Stimulated activated CD8-positive, alpha-beta memory T cell treated with anti-CD3 and anti-CD28 coated beads, Interleukin-2, amount 100 ng/mL, for 48 hours (primary cell): ENCODE measurements at places on chromosomes 2 and 18.

DNA sequence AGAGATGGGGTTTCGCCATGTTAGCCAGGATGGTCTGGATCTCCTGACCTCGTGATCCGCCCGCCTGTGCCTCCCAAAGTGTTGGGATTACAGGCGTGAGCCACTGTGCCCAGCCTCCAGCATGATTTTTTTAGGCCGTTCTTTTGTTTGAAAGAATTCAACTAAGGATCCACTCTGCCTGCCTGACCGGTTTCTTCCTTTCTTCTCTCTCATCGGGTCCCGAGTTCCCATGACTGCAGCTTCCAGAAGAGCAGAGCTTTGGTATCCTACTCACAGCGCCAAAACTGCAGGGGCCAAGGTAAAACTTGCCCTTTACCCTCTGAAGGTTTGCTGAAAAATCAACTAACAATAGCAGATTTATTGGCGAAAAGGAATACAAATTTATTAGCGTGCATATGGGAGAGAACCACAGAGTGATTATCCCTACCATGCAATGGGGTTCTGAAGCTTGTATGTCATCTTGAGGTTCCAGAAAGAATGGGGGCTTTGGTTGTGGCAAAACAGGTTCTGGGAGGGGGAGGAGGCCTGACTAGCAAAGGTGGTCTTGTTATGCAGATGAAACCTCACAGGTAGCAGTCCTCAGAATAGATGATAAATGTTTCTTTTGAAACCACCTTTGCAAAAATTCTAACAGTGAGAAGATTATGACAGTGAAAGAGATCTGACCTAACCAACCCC lies 87.0 kb upstream of the MSH6 start:
- DNase-seq: no peak

DNA sequence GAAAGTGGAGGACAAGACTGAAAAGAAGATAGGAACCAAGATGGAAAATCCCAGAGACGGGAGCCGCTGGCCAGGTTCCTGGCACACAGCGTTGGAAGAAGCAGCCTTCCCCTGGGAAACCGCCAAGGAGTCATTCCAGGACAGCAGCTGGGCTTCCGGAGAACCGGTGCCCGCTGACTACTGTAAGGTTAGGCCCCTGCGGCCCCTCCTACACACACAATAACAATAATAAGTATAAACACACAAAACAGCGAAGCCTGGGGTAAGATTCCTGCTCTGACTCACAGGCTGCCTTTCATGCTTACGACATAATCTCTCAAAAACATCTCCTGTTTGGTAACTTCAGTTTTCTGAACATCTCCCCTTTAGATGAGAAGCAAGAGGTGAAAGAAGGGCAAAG lies 28.1 kb upstream of the MYCN start:
- DNase-seq: no peak

GRCh38 chr2:16546128-16546754 lies 119.4 kb downstream of the CYRIA start:
- DNase-seq: no peak

- no peak for DNase-seq
Observed at GRCh38 chr2:33619028-33619427, 19.9 kb upstream of the FAM98A start.

DNA sequence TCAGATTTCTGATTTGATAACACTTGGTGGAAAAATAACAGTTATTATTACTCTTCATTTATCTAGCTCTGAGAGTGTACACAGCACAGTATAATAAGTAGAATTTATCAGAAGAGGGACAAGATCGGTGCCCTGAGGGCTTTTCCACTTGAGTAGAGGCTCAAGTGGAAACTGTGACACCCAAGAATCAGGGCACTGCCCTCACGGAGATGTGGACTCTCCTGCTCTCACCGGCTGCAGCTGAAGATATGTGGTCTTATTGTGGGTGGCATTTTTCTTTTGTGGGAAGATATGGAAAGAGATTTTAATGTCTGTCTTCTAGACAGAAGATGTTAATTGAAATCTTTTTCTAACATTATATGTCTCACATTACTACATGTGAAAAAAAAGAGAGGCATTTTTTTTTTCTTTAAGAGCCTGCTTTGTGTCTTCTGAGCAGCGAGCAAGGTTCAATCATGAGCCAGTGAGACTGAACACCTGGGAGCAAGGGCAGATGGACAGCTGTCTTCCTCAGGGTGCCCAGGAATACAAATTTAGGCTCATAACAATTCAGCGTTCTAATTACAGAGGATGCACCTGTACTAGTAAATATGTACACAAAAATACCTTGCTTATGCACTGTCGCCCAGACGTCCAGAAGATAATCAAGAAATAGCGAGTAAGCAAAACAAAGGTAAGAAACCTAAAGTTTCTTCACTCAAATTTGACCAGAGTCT lies 1098.2 kb upstream of the FANCL start:
- no peak for DNase-seq

DNA sequence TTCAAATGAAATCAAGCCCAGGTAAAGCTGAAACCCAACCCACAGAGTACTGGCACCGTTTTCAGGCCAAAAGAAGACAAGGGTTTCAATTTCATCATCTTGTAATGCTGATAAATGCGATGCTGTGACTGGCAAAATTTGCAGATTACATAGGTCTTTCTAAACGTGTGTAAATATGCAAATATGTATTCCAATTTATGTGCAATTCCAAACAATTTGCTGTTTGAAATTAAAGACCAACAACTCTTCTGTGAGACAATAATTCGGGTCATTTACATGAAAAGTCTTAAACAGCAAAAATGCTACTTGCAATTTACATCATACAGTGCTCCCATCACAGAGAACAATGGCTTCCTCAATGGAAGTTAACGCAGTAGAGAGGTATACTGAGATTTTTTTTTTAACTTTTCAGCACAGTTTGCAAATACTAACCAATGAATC lies 2.8 kb upstream of the ZNF532 start:
- no peak for DNase-seq

DNA sequence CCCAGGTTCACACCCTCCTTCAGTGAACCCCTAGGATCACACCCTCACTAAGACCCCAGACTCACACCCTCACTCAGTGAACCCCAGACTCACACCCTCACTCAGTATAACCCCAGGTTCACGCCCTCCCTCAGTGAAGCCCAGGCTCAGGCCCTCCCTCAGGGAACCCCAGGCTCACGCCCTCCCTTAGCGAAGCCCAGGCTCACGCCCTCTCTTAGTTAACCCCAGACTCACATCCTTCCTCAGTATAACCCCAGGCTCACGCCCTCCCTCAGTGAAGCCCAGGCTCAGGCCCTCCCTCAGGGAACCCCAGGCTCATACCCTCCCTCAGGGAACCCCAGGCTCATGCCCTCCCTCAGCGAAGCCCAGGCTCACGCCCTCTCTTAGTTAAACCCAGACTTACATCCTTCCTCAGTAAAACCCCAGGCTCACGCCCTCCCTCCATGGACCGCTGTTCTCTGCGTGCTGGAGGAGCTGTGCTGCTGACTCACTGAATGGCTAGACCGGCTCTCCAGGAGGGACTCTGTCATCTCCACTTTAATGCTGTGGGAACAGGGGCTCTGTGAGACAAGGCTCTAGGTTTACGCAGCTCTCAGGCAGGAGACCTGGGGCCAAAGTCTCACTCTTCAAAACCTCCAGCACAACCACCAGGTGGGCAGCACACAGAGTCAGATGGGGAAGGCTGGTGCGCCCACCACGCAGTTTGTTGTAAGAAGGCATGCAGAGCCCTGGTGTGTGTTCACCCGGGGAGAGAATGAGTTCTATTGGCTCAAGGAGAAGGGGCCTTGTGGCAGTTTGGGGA lies 506.9 kb upstream of the MYT1L start:
- no peak for DNase-seq

GRCh38 chr2:25349397-25349796 lies 7.7 kb upstream of the DNMT3A start:
- DNase-seq: no peak

DNA sequence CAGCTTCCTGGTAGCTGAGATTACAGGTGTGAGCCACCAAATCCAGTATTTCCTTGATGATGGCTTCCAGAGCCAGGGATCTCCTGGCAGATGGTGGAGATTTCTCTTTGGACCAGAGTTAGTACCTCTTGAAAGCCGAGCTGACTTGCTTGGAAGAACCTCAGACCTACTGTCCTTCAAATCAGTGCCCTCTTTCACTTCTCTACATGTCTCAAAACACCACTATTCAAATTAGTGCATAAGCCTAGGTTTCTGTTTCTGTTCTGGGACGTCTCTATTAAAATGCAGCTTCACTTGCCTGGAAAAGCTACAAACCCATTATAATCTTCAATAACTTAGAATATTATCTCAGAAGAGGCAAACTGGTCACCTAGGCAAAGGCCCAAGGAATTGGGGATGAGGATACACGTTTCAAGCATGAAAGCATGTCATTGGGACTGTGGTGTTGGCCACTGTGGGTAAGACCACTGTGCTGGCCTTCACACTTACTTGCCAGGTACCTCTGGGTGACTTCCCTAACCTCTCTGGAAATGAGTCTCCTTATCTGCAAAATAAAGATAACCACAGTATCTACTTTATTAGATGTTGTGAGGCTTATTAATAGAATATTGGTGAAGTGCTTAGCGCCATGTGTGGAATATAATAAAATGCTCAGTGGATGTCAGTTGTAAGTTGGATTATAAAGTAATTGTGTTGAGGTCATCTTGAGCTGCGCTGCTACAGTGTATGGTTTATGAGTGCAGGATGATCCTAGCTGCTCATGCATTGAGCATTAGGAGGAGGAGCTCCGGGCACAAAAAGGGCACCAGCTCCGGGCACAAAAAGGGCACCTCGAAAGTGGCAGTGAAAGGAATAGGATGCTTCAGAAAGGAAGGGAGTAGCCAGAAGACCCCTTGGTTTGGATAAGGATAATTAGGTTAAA lies 84.5 kb downstream of the DOCK10 start:
- DNase-seq: no peak

- no peak for DNase-seq
Observed at GRCh38 chr2:10225291-10226037, 77.2 kb upstream of the HPCAL1 start.

- no peak for DNase-seq
Observed at GRCh38 chr2:176589825-176590440, 320.7 kb downstream of the MTX2 start.

DNA sequence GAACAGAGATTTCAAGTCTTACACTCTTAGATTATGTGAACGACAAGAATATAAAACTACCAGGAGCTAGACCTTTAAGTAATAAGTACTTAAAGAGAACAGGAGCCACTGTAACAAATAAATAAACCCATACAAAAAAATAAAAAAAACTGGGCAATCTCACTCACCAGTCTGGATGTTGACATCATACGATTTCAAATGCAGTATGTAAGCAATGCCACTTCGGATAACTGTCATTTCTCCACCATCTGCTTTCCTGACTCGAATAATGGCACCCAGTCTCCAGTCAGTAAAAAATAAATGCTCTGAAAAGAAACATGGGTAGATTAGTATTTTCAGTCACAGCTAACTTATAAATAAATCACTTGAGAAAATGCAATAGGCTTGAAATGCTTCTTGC lies 115.1 kb downstream of the LRP2 start:
- DNase-seq: no peak

GRCh38 chr18:79882522-79883241 lies 68.8 kb downstream of the SLC66A2 start:
- no peak for DNase-seq

DNA sequence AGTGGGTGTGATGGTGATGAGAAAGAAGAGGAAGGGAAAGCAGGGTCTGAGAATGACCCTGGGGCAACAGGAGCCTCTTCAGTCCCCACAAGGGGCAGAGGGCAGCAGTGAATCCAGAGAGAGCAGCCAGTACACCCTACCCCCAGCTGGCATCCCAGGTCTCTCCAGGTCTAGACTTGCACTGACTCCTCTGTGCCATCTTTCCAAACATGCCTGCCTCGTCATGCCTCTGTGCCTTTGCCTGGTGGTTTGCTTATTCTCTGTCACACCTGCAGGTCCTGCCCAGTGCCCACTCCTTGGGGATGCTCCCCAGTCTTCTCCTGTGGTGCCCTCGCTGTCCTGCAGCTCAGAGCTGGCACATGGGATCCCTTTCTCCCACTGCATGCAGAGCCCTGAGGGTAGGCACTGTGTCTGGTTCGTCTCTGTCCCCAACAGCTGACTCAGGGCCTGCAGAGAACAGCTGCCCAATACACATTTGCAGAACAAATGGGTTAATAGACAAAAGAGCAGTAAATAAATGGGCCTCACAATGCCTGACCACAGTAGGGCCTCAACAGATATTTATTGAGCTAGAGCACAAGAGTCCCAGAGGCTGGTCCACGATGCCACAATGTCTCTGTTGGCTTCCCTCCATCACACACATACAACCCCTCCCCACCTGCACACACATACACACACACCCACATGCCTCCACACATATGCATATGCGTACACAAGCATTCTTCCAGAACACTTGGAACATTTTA lies 89.8 kb downstream of the HS1BP3 start:
- no peak for DNase-seq

- DNase-seq: no peak
Observed at GRCh38 chr2:191666226-191666625, 11.7 kb upstream of the NABP1 start.

- DNase-seq: no peak
Observed at GRCh38 chr2:137771064-137771463, 193.2 kb upstream of the HNMT start.

- DNase-seq: no peak
Observed at GRCh38 chr2:19786408-19787058, 115.2 kb downstream of the TTC32 start.

DNA sequence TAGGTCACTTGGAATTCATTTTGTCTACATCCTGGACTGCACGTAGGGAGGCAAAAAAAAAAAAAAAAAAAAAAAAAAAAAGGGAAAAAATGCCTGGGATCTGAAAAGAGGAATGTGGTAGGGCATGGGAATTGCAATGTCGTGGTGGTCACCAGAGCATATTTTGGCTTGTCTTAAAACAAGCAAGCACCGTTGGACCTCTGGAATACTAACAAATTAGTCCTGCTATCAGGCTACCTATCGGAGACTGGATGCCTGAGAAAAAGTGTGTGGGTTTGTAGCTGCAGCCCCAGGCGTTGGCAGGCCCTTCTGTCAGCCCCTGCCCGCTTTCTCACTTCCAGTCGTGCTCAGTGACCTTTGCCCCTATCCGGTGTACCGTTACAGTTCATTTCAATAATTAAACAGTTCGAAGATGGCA lies 588.5 kb upstream of the ZEB2 start:
- no peak for DNase-seq

GRCh38 chr2:10901160-10901939 lies 10.4 kb upstream of the KCNF1 start:
- DNase-seq: no peak

- no peak for DNase-seq
Observed at GRCh38 chr2:240419723-240420122, 15.7 kb upstream of the GPC1 start.
